Pericardium fibroblast (primary cell): ENCODE measurements at places on chromosomes 12 and 14. TPM values are rescaled to one million over a fixed set of nuclear protein-coding genes. Genes with fewer than 3 reads are reported as not detected.

Gene HOTAIR
- 0.12 TPM in 1 of 2 replicates, not detected in the other for total RNA-seq

Gene C14orf180
- total RNA-seq, result not detected in 2 replicates

Gene SPIC
- not detected in 2 replicates for total RNA-seq

Gene MYF5
- total RNA-seq, result not detected in 2 replicates
